ENCODE measurements at places on chromosomes 2 and 18.

- no peak for DNase-seq
Measured at GRCh38 chr2:45962177-45962921, 310.9 kb downstream of the PRKCE start.

- peak; percentile 46 for DNase-seq
Measured at GRCh38 chr18:45664824-45665763, 49.8 kb downstream of the SLC14A2 start.

DNA sequence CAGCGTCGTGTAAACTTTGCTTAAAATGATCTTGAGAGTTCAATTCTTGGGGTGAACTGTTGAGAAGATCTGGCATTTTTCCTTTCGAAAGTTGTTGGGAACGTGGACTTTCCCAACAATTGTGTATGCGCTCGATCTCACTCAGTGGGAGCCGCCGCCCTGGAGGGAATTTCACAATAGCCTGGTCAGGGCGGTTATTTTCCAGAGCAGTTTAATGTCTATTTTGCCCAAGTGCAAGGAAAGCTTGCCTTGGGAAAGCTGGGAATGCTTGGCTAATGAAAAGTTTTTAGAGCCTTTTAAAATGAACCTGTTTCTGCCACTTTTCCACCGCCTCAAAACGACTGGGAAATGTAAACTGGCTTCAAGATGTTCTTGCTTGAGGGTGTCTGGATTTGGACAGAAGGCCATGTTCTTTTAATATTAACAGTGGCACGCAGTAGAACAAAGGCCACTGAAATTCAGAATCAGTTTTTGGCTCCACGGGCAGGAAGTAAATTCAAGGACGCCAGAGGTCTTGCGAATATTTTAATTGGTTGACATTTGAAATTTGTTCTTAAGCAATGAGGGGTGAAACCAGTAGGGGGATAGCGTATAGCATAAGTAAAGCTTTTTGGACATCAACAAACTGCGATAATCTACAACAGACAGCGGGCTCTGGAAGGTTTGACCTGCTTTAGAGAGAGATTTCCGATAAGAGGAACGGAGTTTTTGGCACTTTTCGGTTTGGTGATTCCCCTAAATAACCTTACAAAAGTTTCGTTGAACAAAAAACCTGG, 1.2 kb downstream of the CFLAR start:
- DNase-seq, result no peak

- no peak for DNase-seq
Measured at GRCh38 chr2:59032499-59032898, 791.4 kb upstream of the FANCL start.

DNA sequence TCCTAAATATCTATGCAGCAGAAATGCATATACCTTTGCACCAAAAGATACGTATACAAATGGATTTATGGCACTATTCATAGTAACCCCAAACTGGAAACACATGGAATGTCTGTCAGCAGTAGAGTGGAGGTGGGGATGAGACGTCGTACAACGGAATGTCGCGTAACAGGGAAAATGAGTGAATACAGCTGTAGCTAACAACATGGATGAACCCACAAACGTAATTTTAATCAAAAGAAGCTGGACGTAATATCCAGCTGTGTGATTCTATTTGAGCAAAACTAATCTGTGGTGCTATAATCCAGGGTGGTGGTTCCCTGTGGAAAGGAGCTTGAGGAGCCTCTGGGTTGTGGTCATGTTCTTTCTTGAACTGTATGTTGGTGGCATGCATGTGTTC, 89.9 kb downstream of the MTA3 start:
- DNase-seq, result no peak

- no peak for DNase-seq
Measured at GRCh38 chr2:153096272-153096671, 377.9 kb downstream of the ARL6IP6 start.

- DNase-seq, result no peak
Measured at GRCh38 chr2:172168917-172169346, 66.2 kb upstream of the DLX2 start.

DNA sequence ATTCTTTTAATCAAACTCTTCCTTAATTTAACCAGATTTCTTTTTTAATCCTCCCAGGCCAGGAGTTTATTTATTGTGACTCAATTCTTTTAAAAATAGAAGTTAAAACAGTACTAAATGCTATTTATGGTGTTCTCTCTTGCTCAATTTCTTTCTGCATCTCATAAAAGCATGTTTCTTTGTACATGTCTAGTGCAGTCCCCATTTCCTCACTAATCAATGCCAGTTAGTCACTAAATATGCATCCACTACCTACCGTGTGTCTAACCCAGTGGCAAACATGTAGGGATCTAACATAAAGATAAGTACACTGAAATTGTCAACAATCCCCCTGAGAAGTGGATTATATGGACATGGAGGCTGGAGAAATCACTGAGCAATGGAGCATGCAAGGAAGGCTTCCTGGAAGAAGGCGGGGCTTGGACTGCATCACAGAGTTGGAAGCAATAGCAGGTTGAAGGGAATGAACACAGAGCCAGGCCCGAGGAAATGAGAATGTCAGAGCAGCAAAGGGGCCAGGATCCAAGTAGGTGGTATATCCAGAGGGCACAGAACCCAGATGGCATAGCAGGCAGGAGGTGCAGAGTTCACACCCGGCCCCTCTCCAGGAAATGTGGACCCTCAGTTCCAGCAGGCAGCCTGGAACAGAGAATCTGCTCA, 105.3 kb upstream of the FOSL2 start:
- DNase-seq, result no peak

DNA sequence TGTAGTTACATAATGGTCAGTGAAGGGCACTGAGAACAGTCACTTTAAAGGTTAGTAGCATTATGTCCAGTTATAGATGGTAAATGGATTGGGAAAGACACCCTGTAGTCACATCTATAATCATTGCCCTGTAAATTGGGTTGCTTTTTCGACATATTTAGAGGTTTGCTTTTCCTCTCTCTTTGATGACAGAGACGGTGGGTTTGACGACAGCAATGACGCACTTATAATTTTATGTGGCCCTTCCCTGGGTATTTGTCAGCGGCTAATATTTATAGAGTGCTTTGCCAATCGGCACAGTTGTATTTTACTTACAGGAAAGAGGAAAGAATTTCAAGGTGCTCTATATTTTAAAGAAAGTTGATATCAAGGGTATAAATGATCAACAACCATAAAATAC, 2.8 kb downstream of the CPS1 start:
- no peak for DNase-seq

DNA sequence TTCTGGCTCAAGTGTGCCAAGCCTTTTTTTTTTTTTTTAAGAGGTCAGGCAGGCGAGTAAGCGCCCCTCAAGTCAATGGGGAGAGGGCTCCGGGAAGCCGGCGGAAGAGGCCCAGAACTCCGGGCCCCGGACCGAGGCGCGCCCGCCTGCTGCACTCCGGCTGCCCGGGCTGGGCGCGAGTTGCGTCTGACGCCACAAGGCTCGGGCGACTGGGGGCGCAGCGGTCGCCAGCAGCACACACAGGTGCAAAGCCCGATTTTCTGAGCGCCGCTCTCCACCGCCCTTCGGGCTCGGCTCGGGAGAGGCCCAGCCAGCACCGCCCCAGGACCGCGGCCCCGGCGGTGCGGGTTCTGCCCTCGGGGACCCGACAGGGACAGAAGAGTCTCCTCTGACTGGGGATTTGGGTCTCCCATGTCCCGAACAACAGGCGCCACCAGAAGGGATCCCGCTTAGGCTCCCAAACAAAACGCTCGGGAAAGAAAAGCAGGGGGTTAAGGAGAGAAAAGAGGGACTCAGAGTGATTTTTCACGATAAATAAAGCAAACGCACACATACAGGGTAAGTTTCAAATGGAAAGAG, 787 bp downstream of the ERBB4 start:
- no peak for DNase-seq

DNA sequence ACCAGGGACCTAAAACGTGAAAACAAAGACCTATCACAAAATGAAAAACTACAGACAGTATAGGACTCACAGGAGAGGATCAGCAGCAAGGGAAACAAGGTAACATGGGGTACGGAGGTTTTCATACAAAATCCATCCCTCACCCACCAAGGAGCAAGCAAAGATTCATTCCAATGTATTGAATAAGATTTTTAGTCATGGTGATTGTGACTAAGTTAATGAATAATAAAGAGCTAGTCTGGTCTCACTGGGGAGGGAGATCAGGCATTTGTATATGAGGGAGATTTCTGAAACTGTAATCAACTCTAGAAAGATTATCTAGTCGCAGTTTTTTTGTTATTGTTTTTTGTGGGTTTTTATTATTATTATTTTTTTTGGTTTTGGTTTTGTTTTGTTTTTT, 336.5 kb upstream of the MMADHC start:
- no peak for DNase-seq

DNA sequence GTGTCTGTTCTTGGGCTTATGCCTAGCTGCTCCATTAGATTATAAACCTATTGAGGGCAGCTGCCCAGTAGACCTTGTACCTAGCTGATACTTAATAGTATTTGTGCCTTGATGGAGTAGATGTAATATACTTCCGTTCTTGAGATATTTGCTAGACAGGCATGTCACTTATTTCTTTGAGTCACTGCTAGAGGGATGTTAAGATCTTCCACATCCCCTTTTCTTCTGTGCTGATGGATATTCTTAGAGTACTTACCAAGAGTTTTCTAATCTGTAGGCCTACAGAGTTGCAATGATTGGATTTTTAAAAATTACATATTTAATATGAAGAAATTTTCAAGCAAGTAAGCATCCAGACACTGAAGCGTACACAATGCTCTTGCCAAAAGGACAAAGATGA, 226.7 kb downstream of the TPGS2 start:
- no peak for DNase-seq

DNA sequence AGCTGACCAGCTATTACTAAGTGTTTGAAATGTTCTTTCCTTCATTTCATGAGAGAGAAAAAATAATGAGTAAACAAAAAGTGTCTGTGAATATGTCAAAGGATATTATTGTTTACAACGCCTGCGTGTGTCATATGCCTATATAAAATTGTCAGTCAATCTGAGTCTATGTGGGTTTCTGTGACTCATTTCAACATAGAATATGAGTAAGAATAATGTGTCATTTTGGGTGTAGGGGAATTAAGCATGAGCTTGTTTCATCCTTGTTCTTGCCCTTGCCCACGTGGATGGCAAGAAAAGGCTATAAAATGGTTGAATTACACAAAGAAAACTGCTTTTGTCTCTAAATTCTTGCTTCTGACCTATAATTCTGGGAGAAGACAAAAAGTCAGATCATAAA, 466.0 kb downstream of the PTH2R start:
- DNase-seq, result no peak

DNA sequence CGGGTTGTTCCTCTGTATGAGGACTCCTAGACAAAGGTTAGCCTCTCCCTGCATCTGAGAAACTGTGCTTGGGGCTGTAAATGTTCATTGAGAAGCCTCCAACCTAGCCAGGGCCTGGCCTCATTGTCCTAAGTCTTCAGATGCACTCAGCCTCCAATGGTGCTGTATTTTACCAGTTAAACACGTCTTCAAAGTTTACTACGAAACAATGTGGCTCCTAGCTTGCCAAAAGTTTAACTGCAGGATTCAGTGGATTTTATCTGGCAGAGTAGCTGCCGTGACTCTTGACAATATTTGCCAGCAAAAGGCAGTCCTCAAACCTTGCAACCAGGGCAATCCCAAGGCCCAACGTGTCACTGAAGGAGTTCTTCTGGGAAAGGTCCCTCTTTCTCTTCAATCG, 1.1 kb downstream of the PID1 start:
- no peak for DNase-seq

DNA sequence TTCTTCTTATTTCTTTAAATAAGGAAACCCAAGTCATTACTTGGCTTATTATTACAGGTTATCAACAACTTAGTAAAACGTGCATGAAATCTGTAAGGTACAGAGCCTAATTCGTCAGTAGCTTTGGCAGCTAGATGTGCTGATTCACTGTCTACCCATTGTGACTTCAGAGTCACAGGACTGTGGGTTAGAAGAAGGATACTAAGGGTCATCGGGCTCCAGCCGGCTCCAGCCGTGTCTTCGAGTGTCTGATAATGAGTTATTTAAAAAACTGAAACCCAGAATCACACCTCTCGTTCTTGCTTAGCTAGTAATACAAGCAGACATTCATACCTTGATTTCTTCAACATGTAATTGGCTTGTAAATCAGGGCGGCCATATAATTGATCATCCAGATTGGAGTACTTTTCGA, 170.5 kb downstream of the FMNL2 start:
- DNase-seq, result no peak

DNA sequence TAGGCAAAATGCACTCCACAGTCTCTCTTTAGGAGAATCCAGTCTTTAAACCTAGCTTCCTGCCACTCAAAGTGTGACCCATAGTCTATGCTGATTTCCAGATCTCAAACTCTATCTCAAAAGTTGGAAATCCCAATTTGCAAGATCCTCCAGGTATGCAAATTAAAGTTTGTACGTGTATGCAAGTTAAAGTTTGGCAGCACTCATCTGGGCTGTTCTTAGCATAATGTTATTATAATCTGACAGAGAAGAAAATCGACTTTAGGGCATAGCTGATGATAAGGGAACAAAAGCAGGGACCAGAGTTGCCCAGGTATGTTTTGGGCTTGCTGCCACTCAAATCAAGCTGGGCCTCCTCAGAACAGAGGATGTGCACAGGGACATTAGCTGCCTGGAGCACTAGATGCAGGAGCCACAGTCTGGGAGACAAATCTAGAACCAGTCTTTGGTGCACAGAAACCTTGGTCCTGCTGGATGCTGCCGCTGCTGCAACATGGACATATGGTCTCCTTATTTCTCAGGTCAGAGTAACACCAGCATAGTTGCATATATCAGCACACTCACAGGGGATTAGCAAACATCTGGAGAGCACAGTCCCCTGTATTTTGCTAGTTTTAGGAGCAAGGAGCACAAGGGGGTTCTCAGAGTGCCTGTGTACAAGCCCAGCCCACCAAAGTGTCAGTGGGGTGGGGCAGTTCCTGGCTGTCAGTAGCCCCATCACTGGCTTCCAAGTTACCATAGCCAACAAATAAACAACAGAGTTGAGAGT, 242.6 kb downstream of the TTC32 start:
- no peak for DNase-seq

DNA sequence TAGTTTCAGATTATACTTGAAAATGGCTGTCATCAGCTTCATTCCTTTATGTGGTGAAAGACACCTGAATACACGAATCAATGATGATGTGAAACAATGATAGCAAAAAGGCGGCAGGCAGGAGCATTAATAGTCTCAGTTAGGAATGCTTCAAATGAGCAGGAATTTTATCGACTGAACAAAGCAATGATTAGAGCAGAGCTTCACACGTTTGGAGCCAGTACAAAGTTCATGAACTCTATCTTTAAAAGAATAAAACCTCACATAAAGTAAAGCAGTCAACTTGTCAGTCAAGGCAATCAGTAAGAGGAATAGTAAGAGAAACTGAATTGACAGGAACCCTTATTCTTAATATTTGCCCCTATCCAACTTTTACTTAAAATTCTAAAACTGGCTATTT, 78.4 kb upstream of the SERTAD2 start:
- no peak for DNase-seq

GRCh38 chr2:864501-865106, 86.0 kb upstream of the SNTG2 start:
- DNase-seq, result no peak

GRCh38 chr2:126798276-126799140, 100.2 kb upstream of the TEX51 start:
- no peak for DNase-seq

- no peak for DNase-seq
Measured at GRCh38 chr18:47050468-47050867, 15.0 kb upstream of the ELOA2 start.

All from activated naive CD8-positive, alpha-beta T cell treated with anti-CD3 and anti-CD28 coated beads, Interleukin-2, amount 50 U/mL, for 16 hours (primary cell).